MG63 (cell line): ENCODE measurements at places on chromosomes 16 and 17.

- no peak for DNase-seq
These were observed 135.6 kb downstream of the AATF start for GRCh38 chr17:37084372-37084771.

- DNase-seq, result no peak
These were observed 63.9 kb upstream of the RPH3AL start for GRCh38 chr17:416293-417206.

GRCh38 chr17:78884148-78884825 lies 18.7 kb downstream of the CEP295NL start:
- no peak for DNase-seq

GRCh38 chr17:62704381-62704971 lies 77.0 kb downstream of the MRC2 start:
- DNase-seq, result peak; percentile 59

DNA sequence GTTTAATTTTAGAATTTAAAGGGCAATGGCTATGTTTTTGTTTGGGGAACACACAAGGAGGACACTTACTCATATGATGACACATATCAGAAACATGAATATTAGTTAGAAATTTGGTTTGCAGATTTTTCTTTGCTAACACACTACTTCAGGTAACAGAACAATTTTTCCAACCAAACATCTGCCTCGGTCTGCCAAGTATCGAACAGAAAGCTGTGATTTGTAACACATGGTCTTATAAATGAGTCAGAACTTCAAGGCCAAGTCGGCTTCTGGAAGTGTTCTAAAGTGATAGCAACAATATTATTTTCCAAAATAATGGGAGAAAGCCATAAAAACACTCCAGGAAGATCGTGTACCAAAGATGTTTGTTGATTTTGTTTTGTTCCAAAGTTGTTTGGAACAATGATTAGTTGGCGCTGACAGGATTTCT lies 75.9 kb upstream of the PMFBP1 start:
- no peak for DNase-seq

DNA sequence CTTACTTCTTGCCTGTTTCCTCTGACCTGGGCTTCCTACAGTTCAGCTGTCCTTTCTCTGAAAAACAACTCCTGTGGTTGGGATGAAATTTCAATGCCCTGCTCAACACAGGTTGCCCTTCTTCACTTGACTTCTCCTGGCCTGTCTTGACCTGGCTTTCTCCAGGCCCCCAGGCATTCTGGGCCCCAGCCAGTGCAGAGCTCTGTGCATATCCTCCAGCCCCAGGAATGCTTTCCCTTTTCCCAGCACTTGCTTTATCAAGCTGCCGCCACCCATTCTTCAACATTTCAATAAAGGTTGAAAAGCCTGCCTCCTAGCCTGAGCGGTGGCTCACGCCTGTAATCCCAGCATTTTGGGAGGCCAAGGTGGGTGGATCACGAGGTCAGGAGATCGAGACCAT lies 10.8 kb downstream of the ODAD4 start:
- DNase-seq, result no peak

DNA sequence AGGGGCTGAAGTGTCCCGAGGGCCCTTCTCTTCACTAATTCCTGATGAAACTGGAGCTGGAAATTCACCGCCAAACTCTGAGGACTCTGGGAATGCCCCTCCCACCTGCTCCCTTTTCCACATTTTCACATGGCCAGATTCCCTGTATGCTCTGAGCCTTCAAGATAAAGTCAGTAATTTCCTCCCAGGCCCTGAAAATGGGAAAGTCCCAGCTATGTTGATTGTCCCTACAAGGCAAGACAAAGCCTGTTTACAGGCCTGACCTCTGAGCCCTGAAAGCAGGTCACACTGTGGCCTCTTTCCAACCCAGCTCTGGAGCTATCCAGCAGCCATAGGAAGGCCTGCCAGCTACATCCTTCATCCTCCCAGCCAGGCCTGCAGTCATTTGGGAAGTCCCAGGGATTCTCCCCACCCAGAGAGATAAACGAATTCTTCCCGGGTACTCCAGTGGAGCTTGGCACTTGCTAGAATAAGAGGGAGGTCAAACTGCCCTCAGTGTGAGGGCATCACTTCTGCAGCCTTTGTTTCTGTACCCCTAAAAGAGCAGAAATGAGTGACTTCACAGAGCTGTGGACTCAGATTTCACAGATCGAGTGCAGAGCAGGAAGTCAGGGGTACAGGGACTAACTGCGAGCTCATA lies 19.6 kb upstream of the CCL2 start:
- DNase-seq, result peak; percentile 80

- no peak for DNase-seq
These were observed 18.3 kb upstream of the TMEM92 start for GRCh38 chr17:50255766-50256635.

- DNase-seq, result no peak
These were observed 6.5 kb downstream of the CACNA1H start for GRCh38 chr16:1159325-1159972.
